ENCODE measurements at places on chromosomes 4 and X.

DNA sequence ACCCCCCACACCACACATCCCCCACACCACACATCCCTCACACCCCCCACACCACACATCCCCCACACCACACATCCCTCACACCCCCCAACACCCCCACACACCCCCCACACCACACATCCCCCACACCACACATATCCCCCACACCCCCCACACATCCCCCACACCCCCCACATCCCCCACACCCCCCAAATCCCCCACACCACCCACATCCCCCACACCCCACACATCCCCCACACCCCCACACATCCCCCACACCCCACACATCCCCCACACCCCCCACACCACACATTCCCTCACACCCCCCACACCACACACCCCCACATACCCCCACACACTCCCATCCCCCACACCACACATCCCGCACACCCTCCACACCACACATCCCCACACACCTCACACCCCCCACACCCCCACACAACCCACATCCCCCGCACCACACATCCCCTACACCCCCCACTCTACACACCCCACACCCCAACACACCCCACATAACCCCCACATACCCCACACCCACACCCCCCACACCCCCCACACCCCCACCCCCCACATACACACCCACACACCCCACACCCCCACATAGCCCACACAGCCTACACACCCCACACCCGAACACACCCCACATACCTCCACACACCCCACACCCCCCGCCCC, 172.9 kb downstream of the DCLK2 start:
- no peak for DNase-seq

GRCh38 chr4:119810001-119810400, 181.4 kb upstream of the PDE5A start:
- no peak for DNase-seq

DNA sequence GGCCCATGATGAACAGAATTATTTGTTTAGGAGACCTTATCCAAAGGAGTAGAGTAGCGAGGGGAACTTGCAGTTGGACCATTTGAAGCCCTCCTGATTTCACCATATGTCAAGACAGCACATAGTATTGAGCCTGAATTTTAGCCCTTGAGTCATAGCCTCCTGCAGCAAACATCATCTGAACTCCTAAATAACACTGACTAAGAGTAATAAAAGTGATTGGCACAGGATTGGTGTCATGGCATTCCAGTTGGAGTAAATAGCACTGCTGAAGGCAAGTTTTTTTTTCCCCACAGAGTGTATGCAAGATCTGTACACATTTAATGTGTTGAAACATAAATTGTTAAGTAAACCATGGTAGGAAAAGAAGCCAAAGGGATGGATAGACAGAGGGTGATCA, 89.0 kb downstream of the COMMD8 start:
- no peak for DNase-seq

- no peak for DNase-seq
Observed at GRCh38 chrX:137652086-137652485, 86.2 kb downstream of the ZIC3 start.

GRCh38 chr4:140237616-140238350, 83.8 kb upstream of the MAML3 start:
- peak; percentile 74 for DNase-seq

DNA sequence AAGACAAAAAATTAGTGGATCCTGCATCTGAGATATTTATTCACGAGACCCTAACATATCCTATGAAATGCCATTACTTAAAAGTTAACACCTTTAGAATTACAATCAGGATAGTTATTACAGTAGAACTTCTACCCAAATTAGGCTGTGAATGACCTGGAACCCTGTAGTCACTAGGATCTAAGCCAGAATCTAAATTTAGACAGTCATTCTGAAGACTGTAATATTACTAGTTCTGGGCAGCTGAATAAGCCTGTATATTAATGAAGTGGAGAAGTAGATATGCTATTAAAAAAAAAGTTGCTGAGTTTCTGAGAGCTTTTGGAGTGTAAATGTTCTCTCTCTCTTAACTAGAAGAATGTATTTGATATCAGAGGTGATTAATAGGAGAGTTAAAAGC, 67.0 kb downstream of the FAM13A start:
- no peak for DNase-seq

GRCh38 chrX:9677098-9677739, 88.4 kb downstream of the GPR143 start:
- no peak for DNase-seq

GRCh38 chrX:2538031-2538757, 37.4 kb upstream of the DHRSX start:
- DNase-seq: peak; percentile 64

GRCh38 chr4:76703123-76703490, 194.8 kb downstream of the SOWAHB start:
- DNase-seq: no peak

DNA sequence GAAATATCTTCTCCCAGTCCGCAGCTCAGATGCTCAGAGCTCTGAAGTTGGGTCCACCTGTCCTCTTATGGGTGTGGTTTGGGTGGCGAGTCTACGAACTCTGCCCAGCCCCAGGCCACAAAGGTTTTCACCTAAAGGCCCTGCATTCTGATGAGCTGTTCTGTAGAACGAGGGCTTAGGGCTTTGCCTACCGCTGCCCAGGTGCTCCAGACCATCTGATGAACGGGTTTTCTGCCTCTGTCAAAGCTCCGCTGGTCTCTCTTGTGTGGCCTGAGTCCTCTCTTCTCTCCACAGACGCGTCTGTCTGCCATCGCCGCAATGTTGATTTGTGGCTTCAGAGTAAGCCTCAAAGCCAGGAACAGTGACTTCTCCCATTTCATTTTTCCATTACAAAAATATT, 28.4 kb upstream of the CPLX1 start:
- DNase-seq: no peak

- DNase-seq: no peak
Observed at GRCh38 chrX:88903989-88904718, 157.1 kb downstream of the CPXCR1 start.

DNA sequence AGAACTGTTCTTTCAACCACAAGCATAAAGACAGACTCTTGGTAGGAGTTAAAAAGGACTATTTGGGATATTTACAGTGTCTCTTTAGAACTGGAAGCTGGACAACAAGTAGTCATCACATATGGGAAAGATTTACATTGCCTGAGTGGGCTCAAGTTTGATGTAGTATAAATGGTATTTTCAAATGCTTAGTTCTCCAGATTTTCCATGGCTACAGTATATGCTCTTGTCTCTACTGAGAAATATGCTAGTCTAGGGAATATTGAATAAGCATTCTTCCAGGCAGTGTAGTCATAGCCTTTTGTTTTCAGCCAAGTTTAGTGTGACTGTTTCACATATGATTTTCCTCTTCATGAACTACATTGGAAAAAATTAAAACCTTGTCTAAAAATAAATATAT, 315.6 kb downstream of the ARHGAP24 start:
- no peak for DNase-seq

- no peak for DNase-seq
Observed at GRCh38 chr4:46886711-46887110, 22.3 kb downstream of the COX7B2 start.

- DNase-seq: no peak
Observed at GRCh38 chr4:1991596-1992434, 17.0 kb downstream of the NELFA start.

DNA sequence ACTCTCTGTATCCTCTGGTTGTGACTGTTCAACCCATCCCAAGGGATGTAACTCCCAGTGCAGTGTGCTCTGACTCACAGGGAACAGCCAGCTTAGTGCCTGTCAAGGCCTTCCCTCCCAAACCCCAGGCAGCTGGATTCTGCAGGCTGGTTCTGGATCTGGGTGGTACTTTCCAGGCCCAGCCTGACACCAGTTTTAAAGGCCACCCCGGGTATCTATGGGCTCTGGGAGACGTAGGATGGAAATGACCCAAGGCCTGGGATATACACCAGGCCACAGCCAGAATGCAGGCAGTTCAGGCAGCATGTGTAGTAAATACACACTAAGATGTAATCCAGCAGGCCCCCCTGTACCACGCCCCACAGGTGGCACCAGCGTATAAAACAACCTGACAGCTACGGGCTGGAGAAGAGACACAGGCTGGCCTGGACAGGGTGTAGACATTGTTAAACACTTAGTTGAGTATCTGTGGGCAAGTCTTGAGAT, 64.2 kb downstream of the SPINK2 start:
- no peak for DNase-seq

DNA sequence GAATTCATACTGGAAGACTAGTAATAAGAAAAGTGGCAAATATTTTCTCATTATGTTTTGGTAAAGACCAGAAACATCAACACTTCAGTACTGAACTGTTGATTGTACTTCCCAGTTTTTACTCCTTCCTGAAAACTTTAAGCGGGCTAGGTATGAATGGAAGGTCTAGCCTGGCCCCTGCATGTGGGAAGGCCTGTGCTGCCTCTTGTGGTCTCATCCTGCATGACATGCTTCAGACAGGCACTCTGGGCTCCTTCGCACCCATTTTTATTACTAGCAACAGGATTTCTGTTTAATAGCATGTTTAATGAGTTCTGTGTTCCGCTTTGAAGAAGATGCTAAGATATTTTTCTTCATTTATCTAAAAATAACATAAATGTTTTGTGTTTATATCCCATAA, 279.1 kb downstream of the ANK2 start:
- DNase-seq: peak; percentile 23

DNA sequence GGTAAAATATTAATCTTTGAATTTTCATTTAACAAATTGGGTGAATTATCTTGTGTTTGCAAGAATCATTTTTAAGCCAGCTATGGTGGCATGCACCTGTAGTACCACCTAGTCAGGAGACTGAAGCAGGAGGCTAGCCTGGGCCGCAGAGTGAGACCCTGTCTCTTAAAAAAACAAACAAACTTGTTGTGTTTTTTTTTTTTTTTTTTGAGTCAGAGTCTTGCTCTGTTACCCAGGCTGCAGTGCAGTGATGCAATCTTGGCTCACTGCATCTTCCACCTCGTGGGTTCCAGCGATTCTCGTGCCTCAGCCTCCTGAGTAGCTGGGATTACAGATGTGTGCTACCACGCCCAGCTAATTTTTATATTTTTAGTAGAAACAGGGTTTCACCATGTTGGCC, 2.2 kb downstream of the TXLNG start:
- DNase-seq: no peak

DNA sequence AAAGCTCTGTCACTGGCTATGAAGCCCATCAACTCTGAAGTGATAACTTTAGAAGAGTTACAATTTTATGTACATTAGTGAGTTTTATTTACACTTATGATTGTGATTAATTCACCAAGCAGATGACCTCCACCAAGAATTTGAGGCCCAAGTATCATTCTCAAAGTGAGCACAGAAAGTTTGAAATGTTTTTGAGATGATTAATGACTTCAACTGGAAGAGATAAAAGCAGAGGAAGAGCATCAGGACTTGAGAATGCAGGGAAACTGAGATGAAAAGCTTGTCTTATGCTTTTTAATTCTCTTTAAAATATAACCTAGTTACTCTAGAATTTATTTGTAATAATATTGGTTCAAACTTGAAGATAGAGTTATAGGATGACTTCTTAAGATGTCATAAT, 112.8 kb upstream of the H2AZ1 start:
- DNase-seq: no peak

GRCh38 chrX:115047715-115048114, 30.3 kb upstream of the IL13RA2 start:
- DNase-seq: no peak

DNA sequence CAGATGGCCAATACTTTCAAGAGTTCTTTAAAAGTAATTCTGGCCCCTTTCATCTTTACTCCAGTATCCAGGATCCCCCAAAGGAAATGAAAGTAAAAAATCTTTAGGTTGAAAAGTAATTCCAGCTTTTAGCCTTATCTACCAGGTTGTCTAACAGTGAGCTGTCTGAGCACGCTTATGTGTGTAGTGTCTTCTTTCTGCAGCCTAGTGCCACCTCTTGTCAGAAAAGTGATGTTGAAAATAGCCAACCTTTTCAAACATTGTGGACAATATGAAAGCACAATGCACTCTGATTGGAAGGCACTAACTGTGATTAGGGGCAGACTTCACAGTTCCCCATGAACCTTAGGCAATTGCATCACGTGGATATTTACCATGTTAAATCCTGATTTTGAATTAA, 92.1 kb downstream of the RELL1 start:
- no peak for DNase-seq

GRCh38 chrX:76517544-76517943, 90.0 kb downstream of the MAGEE1 start:
- DNase-seq: no peak

All from head of caudate nucleus (tissue), 42 donors.